ENCODE measurements at places on chromosomes 12 and 14.
A peak's percentile ranks its signal among the peaks of the same experiment; 100 is the strongest.

DNA sequence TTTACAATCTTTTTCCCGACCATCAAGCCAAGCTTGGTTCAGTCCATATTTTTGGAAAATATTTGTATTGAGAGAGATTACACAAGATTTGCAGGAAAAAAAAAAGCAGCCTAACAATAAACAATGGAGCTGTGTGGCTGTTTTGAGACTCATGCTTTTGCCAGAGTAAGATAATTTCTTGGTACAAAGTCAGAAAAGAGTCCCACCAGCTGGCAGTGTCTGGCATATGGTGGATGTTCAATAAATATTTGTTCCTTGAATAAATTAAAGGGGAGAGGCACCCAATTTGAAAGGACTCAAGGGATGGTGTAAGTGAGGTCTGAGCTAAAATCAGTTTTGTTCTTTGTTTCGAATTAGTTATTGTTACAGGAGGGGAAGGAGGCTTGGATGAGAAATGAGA, 78.1 kb upstream of the RPH3A start:
- no peak overlapping the region for H3K4me3 ChIP-seq
- no peaks in the 10 kb centered on the region for H3K36me3 ChIP-seq
- peaks cover 6% of the 10 kb centered on the region for H3K27me3 ChIP-seq

DNA sequence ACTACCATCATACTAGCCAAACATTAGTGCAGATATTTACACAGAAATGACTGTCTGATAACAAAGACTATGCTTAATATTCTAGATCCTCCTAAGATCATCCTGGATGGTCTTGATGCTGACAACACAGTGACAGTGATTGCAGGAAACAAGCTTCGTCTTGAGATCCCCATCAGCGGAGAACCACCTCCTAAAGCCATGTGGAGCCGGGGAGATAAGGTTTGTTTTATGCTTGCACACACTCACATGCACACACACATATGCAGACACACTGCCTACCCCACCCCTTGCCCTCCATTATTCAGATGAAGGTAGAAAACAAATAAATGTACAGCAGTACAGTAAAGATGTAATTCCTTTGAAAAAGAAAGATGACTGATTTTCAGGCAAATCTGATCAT, 44.4 kb upstream of the CHPT1 start:
- no peak for DNase-seq
- H3K4me1 ChIP-seq, result no peaks in the 10 kb centered on the region
- H3K36me3 ChIP-seq, result no peaks in the 10 kb centered on the region
- H3K4me3 ChIP-seq, result no peak overlapping the region

DNA sequence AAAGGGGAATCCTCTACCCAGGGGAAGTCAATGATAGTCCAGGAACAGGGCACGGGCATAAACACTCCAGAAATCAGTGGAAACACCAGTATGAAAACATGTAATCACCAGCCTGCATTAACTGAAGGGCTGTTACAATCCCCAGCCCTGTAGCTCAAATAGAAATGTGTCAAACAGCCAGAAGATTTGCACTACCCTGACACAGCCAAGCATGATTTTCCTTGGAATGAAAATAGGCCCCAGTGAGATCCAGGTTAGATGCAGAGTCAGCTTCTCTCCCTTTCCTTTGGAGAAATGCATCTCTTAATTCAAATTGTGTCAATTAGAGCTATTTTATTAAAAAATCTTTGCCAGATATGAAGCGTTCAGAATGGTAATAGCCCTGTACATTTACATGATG, 158.1 kb downstream of the RPS29 start:
- H3K4me1 ChIP-seq, result no peaks in the 10 kb centered on the region
- H3K4me3 ChIP-seq, result no peak overlapping the region
- no peak overlapping the region for H3K27ac ChIP-seq

- H3K27me3 ChIP-seq, result peaks cover 8% of the 10 kb centered on the region
- H3K36me3 ChIP-seq, result no peaks in the 10 kb centered on the region
- DNase-seq, result peak; percentile 68
- peaks cover 3% of the 10 kb centered on the region for H3K4me1 ChIP-seq
Measured at GRCh38 chr12:64796205-64796845, 28.1 kb upstream of the TBC1D30 start.

- no peak overlapping the region for H3K4me3 ChIP-seq
- no peak overlapping the region for H3K27ac ChIP-seq
- no peaks in the 10 kb centered on the region for H3K4me1 ChIP-seq
- peaks cover 3% of the 10 kb centered on the region for H3K36me3 ChIP-seq
Measured at GRCh38 chr14:83172363-83172762, 1638.7 kb upstream of the SEL1L start.

DNA sequence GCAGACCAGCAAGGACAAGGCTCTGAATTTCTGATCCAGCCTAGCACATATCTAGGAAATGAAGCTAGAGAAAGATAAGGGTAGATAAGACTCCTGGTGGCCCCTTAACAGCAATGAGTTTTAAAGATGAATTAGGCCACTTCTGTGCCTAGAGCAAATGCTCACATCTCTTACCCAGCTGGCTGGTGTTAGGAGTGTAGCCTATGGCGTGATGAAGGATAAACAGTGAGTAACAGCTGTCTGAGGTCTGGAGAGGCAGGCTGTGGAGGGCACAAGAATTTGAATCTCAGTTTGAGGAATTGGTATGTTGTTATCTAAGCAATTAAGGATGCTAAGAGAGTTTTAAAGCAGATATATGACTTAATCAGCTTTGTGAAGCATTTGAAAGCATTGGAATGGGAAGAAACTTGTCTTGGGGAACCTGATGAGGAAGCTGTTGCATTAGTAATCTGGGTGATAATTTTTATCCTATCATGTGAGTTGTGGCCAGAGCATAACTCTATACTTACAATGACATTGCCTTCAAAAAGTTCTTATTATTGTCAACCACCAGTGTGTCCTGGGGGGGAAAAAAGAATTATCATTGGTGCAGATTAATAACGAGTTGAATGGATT, 161.8 kb downstream of the SRGAP1 start:
- no peak for DNase-seq
- H3K4me3 ChIP-seq, result no peak overlapping the region
- H3K4me1 ChIP-seq, result no peaks in the 10 kb centered on the region
- no peaks in the 10 kb centered on the region for H3K27me3 ChIP-seq

- DNase-seq, result peak; percentile 47
- H3K27me3 ChIP-seq, result peaks cover 6% of the 10 kb centered on the region
- H3K4me3 ChIP-seq, result peak overlapping the region; percentile 60
- no peaks in the 10 kb centered on the region for H3K36me3 ChIP-seq
- H3K4me1 ChIP-seq, result peaks cover 10% of the 10 kb centered on the region
- peak overlapping the region; percentile 67 for H3K27ac ChIP-seq
Measured at GRCh38 chr12:1797011-1797901, 23.1 kb upstream of the LRTM2 start.

DNA sequence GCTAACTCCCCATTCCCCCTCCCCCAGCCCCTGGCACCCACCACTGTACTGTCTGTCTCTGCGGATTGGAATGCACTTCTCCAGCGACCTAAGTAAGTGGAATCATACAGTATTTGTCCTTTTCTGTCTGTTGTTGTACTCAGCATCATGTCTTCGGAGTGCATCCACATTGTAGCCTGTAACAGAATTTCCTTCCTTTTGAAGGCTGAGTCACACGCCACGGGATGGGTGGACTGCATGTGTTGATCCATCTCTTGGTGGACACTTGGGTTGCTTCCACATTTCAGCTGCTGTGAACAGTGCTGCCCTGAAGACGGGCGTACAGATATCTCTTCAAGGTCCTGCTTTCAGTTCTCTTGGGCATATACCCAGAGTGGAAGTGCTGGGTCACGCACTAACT, 34.4 kb downstream of the DDX51 start:
- H3K36me3 ChIP-seq, result peaks cover 8% of the 10 kb centered on the region
- peaks cover 2% of the 10 kb centered on the region for H3K4me1 ChIP-seq
- H3K27ac ChIP-seq, result no peak overlapping the region
- H3K4me3 ChIP-seq, result no peak overlapping the region
- DNase-seq, result no peak

DNA sequence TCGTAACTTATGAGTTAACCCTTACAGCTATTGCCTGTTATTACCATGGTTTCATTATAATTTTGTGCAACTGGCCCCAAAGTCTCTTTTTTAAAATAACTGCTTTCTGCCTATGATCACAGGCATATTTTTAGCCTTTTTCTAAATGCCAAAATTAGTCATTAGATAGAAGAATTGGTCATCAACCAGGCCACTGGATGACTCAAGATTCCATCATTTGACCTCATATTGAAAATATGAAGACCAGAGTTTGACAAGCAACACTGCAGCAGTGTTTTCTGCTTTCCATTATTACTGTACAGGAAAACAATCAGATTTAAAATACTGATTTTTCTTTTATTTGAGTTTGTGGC, 54.7 kb upstream of the OTOGL start:
- no peak for DNase-seq
- H3K36me3 ChIP-seq, result no peaks in the 10 kb centered on the region
- H3K4me1 ChIP-seq, result no peaks in the 10 kb centered on the region
- H3K4me3 ChIP-seq, result no peak overlapping the region
- no peak overlapping the region for H3K27ac ChIP-seq

GRCh38 chr12:44114906-44115305, 279.0 kb downstream of the TMEM117 start:
- H3K4me1 ChIP-seq, result no peaks in the 10 kb centered on the region
- DNase-seq, result no peak

- no peak for DNase-seq
- no peak overlapping the region for H3K27ac ChIP-seq
- H3K4me1 ChIP-seq, result no peaks in the 10 kb centered on the region
- no peaks in the 10 kb centered on the region for H3K36me3 ChIP-seq
Measured at GRCh38 chr14:93533437-93533836, 102.7 kb downstream of the UNC79 start.

DNA sequence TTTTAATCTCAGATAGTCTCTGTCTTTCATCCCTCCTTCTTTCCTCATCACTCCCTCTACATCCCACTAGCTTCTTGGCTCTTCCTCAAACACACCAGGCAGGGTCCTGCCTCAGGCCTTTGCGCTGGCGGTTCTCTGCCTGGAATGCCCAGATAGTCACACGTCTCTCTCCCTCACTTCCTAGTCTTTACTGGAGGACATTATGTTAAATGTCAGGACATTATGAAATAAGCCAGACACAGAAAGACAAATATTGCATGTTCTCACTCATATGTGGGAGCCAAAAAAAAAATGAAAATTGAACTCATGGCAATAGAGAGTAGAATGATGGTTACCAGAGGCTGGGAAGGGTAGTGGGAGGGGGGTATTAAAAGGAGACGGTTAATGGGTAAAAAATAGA, 442.0 kb downstream of the MED13L start:
- no peak overlapping the region for H3K4me3 ChIP-seq
- H3K36me3 ChIP-seq, result peaks cover 4% of the 10 kb centered on the region
- peaks cover 2% of the 10 kb centered on the region for H3K27me3 ChIP-seq
- no peak overlapping the region for H3K27ac ChIP-seq
- DNase-seq, result no peak
- H3K4me1 ChIP-seq, result no peaks in the 10 kb centered on the region

DNA sequence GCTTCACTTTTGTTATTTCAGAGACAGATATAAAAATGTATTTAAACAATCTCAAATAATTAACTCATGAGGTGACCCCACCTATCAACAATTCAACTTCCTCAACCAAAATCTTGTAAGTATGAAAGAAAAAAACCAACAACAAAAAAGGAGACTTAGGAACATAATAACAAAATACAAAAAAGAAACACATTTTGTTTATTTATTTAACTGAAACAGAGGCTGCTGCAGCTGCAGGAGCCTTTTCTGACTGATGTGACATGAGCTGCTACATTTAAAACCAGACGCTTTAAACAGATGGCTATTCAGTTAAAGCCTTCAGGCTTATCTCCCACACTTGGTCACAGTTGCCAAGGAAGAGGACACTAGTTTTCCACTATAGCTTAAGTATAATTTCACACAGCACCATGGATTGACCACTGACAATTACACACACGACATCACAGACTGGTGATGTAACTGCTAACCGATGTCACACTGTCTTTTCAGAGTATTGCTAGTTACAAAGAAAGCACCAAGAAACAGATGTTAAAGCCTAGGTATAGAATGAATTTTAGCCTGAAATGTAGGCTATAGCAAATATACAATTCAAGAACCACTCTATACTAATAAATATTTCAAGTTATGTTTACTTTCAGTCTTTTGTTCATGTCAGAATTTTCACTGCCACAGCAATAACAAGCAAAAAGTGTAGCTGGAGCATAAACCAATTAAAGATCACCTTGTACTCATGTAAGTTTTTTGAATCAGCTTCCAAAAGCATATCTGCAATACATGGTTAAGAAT, 113.0 kb downstream of the MED13L start:
- no peak for DNase-seq
- H3K4me1 ChIP-seq, result peaks cover 82% of the 10 kb centered on the region
- H3K4me3 ChIP-seq, result peak overlapping the region; percentile 25
- H3K27me3 ChIP-seq, result no peaks in the 10 kb centered on the region
- H3K27ac ChIP-seq, result peak overlapping the region; percentile 60
- no peaks in the 10 kb centered on the region for H3K36me3 ChIP-seq

- H3K4me3 ChIP-seq, result no peak overlapping the region
- H3K27ac ChIP-seq, result no peak overlapping the region
- H3K36me3 ChIP-seq, result no peaks in the 10 kb centered on the region
- DNase-seq, result no peak
- no peaks in the 10 kb centered on the region for H3K4me1 ChIP-seq
Measured at GRCh38 chr12:14048941-14049545, 67.6 kb upstream of the GRIN2B start.

DNA sequence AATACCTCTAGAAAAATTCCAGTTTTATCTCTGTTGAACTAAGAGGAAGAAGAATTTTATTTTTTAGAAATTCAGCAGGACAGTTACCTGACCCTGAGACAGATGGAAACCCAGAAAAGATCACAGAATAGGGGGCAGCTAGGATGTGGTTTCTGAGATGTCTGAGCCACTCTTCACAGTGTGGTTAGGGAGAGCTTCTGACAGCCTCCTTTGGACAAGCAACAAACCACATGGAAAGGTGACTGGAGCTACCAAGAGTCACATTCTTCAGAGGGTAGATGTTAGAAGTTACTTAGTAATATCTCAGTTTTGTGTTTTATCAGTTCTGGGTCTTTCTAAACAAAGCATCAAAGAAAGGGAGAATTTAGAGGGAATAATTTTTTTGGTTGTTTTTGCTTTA, 117.3 kb upstream of the NAP1L1 start:
- H3K27me3 ChIP-seq, result no peaks in the 10 kb centered on the region
- H3K4me1 ChIP-seq, result peaks cover 11% of the 10 kb centered on the region
- no peak overlapping the region for H3K4me3 ChIP-seq

- no peak overlapping the region for H3K4me3 ChIP-seq
- H3K27me3 ChIP-seq, result peaks cover 21% of the 10 kb centered on the region
- no peak for DNase-seq
- H3K27ac ChIP-seq, result no peak overlapping the region
- no peaks in the 10 kb centered on the region for H3K36me3 ChIP-seq
- peaks cover 6% of the 10 kb centered on the region for H3K4me1 ChIP-seq
Measured at GRCh38 chr14:92325835-92326234, 2.9 kb downstream of the SLC24A4 start.

DNA sequence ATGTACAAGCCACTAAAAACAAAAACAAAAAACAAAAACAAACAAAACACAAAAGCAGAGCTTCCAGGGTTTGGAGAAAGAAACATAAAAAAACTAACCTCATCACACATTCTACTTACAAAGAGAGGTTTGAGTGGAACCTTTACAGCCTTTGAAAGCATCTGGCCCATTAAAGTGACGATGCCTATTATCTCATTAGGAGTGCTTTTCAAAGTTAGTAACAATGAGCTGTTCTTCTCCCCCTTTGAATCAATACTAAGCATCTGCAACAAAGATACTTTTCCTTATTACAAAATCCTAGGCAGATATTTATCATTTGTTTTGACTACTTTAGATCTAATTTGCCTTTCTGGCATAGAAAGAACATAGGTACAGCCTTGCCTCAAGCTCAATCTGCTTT, 217.3 kb downstream of the PPM1H start:
- no peak overlapping the region for H3K27ac ChIP-seq
- H3K36me3 ChIP-seq, result no peaks in the 10 kb centered on the region
- no peaks in the 10 kb centered on the region for H3K4me1 ChIP-seq
- DNase-seq, result no peak
- H3K27me3 ChIP-seq, result no peaks in the 10 kb centered on the region
